ENCODE measurements at places on chromosomes 12 and 14.

DNA sequence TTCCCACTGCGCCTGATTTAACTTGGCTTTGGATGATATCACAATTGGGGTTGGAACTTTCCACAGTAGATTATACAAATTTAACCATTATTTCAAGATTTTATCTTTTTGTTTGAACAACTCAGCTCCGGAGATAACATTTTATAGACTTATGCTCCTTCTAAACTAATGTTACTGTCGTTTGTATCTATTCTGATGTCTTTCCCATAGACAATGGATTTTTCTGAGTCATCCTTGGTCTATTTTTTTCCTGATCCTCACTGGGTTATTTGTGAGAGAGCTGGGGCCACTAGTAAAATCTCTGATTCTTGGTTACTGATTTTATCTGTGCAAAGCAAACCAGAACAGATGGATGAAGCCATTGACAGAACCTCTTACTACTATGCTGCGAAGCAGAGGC, 175.1 kb downstream of the SLC38A4 start:
- DNase-seq, result no peak

DNA sequence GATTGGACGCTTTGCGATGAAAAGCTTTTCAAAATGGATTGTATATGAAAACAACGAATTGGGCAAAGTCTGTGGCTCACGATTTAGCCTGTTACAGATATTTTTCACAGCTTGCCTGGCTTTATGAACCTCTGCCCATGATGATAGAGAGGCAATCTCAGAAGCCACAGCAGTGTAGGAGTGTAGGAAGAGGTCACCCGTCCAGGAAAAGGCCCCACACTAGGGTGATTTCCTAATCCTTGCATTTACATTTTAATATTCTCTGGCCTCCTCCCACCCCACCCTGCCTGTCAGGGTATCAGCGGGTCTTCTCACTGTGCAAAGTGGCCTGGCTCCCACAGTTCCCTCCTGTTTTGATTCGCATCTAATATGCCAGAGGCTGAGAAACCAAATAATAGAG, 81.8 kb upstream of the FOXN3 start:
- DNase-seq, result no peak

DNA sequence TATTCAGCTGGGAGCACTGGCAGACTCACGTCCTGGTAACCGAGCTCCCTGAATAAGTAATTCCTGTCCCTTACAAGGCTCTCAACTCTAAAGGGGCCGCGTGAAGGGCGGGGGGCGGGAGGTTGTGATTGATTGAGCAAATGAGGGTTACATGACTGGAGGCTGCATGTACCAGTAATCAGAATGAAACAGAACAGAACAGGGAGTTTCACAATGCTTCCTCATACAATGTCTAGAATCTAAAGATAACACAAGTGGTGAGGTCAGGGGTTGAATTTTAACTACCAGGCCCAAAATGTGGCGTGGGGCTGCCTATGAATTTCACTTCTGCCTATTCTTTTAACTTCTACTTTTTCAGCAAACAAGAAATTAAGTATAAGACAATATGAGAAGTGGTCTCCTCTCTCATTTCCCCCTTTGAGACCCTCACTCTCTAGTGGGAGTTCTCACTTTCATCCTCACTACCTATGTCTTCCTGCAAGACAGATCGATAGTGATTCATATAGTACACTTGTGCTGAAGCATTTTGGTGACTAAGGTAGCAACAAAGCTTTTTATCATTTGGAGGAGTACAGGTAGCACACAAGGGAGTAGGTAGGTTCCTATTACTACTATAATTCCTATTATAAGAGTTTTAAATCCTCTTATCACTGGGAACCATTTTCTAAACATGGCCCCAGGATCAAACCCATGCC, 239.8 kb downstream of the KTN1 start:
- DNase-seq, result no peak

GRCh38 chr12:111434680-111435338, 29.1 kb downstream of the SH2B3 start:
- peak; percentile 75 for DNase-seq

GRCh38 chr12:26874501-26875296, 41.7 kb upstream of the ITPR2 start:
- no peak for DNase-seq

GRCh38 chr14:65131301-65131701, 29.0 kb upstream of the MAX start:
- no peak for DNase-seq

GRCh38 chr12:1566449-1567135, 27.8 kb downstream of the FBXL14 start:
- no peak for DNase-seq

DNA sequence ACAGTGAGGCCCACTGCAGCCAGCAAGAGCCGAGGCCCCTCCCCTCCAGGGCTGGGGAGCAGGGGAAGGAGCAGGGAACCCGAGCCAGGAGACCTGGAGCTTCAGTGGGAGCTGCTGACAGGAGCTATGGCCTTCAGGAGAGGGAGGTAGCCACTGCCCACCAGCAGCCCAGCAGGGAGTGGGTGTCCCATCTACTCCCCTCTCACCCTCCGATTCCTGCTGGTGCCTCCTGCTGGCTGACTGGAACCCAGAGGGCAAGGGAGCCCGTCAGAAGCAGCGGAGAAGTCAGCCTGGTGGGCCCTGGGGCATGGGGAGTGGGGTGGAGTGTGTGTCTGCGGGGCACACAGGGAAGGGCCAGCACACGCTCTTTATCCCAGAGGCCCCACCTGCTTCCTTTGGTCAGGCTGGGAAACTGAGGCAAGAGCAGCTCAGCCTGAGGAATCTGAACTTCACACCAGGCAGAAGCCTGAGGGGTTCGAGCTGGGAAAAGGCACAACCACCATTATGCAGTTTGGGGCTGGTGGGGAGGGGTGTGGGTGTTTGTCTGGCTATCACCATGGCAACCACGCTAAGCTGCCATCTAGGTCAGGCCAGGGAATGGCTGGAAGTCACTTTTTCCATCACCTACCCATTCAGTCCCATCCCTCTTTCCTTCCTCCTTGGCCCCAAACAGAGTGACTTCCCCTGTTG, 36.8 kb upstream of the PLEKHG6 start:
- DNase-seq, result peak; percentile 71

DNA sequence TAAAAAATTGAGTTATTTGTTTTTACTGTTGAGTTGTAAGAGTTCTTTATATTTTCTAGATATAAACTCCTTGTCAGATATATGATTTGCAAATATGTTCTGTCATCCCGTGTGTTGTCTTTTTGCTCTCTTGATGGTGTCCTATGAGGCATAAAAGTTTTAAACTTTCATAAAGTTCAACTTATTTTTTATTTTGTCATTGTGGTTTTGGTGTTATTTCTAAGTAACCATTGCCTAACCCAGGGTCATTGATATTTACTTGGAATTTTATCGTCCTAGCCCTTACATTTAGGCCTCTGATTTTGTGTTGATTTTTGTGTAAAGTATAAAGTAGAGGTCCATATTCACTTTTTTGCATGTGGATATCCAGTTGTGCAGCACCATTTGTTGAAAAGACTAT, 63.1 kb downstream of the SRGAP1 start:
- DNase-seq, result no peak

- no peak for DNase-seq
These were observed 5.2 kb downstream of the MTERF2 start for GRCh38 chr12:106981788-106982187.

DNA sequence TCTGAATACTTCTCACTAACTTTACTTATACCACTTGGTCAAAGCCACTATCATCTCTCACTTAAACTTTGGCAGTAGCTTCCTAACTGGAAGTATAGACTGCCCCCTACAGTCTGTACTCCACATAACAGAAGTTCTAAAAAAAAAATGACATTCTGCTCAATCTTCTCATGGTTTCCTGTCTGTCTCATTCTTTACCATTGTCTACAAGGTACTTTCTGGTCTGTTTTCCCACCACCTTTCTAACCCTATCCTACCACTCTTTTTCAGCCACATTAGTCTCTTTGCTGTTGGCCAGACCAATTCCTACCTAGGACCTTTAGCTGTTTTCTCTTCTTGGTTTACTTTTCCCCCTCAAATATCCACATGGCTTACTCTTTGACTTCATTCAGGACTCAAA, 14.7 kb downstream of the CPSF6 start:
- no peak for DNase-seq

DNA sequence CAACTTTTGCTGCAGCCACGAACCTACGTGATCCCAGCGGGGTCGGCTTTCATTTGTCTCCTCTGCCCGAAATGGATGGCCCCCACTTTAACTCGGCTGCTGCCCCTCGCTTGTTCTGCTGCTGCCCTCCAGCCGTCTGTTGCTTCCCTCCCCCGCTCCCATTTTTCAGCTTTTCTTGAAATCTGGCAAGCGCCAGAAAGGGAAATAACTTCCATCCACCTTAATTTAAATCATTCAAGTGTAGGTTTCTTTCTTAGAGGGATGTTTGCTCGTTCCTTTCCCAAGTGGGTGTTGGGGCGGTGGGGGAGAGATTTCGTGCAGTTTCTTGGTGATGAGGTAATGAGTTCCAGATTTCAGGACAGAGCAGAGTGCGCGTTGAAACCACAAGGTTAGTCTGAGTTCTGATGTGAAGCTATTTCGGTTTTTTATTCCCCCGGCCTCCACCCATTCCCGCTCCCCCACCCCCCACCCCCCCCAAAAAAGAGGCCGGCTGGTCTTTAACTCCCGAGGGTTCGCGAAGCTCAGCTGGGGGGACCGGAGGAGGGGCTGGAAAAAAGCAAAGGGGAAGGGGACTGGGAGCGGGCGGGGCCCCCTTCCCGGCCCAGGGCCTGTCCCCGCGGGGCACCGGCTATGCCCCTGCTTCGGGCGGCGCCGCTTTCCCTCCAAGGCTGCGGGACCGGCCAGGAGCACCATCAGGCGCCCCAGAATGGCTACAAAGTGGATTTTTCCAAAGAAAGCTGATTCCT, 2.2 kb upstream of the ZFP36L1 start:
- peak; percentile 46 for DNase-seq

- no peak for DNase-seq
These were observed 11.7 kb downstream of the EPS8 start for GRCh38 chr12:15777355-15778012.

- no peak for DNase-seq
These were observed 1.1 kb upstream of the BCL11B start for GRCh38 chr14:99272899-99273765.
